Cortex of kidney (tissue), 1 donor: ENCODE measurements at places on chromosomes 16 and 17.

DNA sequence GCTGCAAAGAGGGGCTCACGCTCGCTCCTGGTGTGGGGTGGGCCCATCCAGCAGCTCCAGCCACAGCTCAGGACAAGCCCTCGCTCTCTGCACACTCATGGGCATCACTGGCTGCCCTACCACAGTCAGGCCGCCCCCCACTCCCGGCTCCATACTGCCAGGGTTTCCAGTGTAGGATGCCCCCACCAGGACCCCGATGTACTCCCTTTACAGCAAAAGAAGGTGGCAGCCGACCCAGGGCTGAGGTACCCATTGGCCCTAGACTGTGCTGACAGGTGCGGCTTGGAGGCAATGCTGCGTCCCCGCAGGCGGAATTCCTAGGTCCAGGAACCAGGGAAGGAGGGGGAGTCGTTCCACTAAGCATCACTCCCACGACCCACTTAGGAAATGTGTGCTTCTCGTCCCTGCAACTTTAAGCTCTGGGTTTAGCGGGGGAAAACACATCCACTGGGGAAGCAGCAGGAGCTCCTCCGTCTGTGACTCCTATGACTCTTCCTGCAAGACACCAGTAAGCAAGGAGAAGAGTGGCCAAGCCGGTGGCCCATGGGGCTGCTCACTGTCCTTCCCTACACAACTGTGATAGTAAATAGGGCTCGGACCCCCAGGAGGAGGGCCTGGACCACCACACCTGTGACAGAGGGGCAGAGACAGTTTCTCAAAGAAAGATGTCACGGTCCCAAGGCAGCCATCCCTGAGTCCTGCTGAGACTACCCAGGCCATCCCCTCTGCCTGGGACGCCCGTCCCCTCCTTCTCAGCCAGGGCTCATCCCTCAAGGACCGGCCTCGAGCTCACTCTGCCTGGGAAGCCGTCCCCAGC lies 13.1 kb downstream of the CORO7 start:
- DNase-seq, result no peak

DNA sequence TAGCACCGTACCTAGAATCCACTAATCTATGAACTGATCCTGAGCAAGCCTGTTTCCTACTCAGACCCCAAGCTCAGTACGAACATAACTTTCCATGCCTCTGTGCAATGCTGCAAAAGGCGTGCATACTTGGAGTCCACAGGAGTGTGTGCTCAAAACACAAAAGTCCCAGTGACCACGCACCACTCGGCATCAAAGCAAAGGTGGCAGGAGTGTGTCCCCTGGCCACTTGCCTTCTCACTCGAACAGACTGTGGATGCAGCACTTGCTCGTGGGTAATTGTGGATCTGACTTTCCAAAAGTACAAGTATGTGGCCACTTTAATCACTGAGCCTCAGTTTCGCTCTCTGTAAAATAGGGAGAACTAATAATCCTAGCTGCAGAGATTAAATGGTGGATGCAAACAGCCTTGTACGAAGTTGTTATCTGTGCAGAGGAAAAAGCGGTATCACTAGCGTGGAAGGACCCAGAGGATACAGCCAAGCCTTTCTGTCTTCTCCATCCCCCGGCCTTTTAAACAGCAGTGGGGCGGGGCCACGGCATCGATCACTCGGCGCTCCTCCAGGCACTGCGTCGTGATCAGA lies 311 bp upstream of the KDM8 start:
- DNase-seq, result no peak

GRCh38 chr17:4463818-4464476 lies 30.2 kb downstream of the SPNS3 start:
- DNase-seq, result no peak

DNA sequence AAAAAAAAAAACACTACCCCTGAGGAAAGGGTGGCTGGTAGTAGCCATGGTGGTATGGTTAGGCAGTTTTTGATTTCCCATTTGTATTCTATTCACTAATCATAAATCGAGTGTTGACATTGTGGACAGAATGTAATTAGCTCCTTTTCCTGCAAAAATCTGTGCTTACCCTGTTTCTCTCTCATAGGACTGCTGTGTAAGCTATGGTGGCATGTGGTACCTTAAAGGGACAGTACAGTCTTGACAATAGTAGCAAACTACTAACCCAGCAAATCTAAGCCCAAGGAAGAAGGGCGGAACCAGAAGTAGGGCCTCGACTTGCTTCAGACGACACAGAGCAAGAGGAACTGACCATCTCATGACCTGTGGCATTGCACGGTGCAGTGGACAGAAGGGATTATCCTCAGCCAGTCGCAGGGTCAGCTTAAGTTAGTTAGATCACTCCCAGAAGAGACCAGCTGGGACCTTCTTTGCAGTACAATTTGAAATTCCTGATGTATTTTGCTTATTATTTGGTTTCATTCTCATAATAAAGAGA lies 36.3 kb downstream of the POLR3E start:
- DNase-seq, result no peak

GRCh38 chr16:11848842-11849241 lies 2.5 kb downstream of the RSL1D1 start:
- no peak for DNase-seq

DNA sequence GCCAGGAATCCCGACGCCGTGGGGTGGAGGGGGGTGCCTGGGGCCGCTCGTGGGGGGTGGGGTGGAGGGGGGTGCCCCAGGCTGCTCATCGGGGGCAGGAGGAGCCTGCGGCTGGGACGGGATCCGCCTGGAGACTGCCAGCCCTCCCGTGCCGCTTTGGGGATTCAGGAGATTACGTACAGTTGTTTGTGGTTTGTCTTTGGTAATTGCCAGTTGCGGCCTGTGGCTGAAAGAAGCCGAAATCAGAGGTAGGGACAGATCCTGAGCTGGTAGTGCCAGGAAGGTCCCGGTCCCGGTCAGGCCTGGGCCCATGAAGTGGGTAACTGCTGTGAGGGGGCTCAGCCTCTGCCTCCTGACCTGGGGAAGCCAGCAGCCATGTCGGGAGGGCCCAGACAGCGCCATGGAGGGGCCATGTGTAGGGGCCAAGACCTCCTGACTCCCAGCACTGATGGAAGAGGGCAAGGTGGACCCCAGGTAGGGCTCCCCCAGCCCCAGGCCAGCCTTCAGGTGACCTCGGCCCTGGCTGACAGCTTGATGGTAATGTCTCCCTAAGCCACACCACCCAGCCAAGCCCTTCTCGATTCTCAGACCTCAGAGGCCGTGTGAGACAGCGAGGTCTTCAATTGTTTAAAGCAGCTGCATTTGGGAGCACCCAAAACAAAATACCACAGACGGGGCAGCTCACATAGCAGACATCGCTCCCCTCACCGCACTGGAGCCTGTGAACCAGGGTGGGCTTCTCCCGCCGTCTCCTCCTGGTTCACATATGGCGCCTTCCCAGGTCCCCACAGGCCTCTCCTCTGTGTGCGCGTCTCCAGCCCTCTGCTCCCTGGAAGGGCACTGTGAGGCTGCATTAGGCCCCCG lies 34.9 kb upstream of the SSTR5 start:
- no peak for DNase-seq

GRCh38 chr16:84600343-84601229 lies 17.3 kb downstream of the COTL1 start:
- DNase-seq, result no peak

GRCh38 chr17:52885882-52886281 lies 727.4 kb upstream of the CA10 start:
- DNase-seq, result no peak

- DNase-seq, result no peak
Measured at GRCh38 chr17:43608313-43608712, 53.4 kb downstream of the MEOX1 start.

DNA sequence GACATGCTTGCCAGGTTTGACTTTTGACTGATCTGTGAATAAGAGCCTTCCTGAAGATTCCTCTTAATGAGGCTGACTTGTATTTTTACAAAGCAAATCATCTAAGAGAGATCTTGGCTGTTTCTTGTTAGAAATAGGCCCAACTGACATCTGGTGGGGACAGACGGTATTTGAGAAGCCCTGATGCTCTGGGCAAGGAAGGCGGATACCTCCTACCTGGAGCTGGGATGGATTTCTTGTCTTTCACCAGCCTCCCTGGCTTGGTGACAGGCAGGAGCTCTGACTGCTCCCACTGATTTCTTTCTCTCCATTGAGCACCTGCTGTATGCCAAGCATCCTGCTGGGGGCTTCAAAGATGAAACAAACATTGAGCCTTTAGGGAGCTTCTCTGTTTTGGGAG lies 40.4 kb downstream of the AKAP1 start:
- DNase-seq, result no peak

GRCh38 chr17:2755891-2756724 lies 6.7 kb upstream of the CCDC92B start:
- DNase-seq, result no peak

GRCh38 chr17:61756561-61756960 lies 106.8 kb downstream of the BRIP1 start:
- no peak for DNase-seq
